ENCODE measurements at places on chromosomes 13 and 19.

GRCh38 chr19:46391296-46392251, 21.8 kb downstream of the CCDC8 start:
- no peak for DNase-seq

- DNase-seq: peak; percentile 14
Observed at GRCh38 chr19:50461066-50461875, 15.0 kb upstream of the EMC10 start.

DNA sequence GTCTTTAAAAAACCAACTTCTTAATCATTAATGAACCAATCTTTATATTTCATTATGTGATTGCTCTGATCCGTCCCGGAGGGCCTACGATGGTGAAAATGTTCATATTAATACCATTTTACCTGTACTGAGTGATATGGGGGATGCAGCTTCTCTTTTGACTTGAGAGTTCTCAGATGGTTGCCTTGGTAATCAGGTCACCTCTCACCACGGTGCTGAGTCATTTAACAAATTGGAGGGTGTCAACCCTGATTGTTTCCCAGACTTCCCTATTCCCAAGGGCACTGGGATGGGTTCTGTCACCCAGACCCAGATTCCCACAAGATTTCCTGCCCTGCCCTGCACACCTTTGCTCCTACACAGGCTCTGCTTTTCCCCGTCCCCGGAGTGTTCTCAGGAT, 128.5 kb upstream of the TMTC4 start:
- no peak for DNase-seq

- DNase-seq: no peak
Observed at GRCh38 chr13:87582399-87582798, 88.8 kb upstream of the SLITRK5 start.

DNA sequence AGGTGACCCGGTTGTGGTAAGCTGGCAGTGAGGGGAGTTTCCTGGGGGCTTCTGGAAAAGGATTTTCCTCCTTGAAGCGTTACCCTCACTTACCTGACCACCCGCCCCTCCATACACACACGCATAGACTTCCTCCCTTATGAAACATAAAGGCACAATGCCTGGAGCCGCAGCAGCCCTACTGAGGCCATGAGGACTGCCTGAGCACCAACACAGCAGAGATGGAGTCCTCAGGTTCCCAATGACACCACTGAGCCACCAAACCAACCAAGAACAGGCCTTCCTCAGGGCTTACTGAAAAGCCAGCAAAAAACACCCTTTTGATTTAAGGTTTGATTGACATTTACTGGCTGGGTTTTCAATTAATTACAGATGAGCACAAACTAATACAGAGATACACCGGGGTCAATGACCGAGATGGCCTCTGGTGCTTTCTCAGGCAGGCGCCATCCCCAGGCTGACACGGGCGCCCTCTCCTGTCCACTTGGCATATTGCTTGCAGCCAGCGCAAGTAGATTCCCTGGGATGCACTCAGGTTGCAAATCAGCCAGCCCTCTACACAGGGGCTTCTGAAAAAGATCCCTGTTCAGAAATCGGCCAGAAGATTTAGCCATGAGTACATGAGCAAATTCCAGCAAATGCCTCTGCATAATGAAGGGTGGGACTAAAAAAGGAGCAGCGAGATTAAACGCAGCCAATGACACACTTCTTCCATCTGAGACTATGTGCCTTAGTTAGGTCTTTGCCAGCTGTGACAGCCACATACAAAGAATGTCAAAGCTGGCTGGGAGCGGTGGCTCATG, 14.8 kb downstream of the OPA3 start:
- no peak for DNase-seq

GRCh38 chr13:55566334-55566733, 1574.4 kb upstream of the PRR20A start:
- no peak for DNase-seq

- DNase-seq: no peak
Observed at GRCh38 chr13:63741029-63741813, 2325.6 kb upstream of the PCDH20 start.

DNA sequence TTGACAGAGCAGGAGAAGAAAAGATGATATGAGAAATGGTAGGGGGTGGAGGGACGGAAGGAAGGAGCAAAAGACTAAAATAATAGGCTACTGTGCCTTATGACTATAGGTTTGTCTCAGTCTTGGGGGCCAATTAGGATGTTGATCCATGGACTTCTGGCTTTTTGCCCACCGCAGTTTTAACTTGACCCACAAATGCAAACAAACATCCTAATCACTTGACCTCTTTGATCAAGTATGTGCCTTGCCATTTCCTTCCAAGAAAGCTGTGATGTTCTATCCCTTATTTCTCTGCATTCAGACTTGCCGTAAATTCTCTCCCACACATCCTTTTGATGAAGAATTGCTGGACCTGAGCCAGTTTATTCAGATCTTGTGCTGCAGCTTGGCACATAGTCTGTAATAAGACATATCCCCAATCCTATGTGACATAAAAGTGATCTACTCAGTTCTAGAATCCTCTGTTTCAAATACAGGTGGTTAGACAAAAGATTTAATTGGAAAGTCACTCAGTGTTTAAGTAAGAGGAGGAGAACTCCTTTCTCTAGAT, 62.8 kb downstream of the TPT1 start:
- no peak for DNase-seq

DNA sequence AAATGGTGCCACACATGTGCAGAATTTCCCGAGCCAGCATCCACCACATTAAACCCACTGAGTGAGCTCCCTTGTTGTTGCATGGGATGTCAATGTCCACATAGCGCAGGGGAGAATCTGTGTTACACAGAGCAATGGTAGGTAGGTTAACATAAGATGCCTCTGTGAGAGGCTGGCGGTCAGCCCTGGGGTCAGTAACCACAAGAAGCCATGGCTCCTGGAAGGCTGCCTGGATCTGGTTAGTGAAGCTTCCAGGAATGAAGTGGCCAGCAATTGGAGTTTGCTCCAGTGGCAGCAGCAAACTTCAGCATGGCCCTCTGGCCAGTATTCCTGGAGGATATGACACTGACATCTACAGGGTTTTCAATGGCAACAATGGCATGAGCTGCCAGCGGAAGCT, 37.0 kb upstream of the PCDH9 start:
- DNase-seq: no peak

- no peak for DNase-seq
Observed at GRCh38 chr13:110444226-110444653, 117.3 kb downstream of the RAB20 start.

- peak; percentile 74 for DNase-seq
Observed at GRCh38 chr19:16249826-16250404, 52.2 kb downstream of the AP1M1 start.

DNA sequence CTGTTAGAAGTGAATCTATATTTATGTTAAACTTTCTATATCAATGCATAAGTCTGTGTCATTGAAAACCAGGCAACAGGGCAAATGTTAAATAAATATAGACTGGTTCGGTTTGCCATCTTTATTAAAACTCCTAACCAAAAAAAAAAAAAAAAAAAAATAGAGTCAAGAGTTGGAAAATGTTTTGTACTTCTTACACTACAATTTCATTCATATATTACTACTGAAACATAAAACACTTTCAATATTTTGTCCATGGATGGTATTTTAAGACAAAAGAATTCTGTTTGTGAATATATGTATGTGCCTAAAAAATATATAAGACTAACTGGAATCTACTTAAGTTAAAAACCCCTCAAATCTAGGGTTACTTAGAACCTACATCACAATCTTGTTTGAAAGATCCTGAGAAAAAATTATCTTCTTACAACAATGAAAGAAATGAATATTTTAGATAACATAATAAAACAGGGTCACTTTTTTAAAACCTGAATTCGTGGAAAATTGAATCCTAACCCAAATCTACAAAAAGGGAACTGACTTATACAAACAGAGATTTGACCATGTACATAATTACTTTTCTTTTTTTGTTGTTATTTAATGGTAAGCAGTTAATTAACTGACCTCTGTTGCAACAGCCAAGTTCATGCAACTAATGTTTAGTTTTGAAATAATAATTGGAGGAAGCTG, 5.1 kb downstream of the DACH1 start:
- DNase-seq: no peak

- DNase-seq: no peak
Observed at GRCh38 chr19:49217382-49217781, 59.8 kb downstream of the TRPM4 start.

GRCh38 chr19:55694656-55695491, 19.8 kb downstream of the EPN1 start:
- DNase-seq: no peak

DNA sequence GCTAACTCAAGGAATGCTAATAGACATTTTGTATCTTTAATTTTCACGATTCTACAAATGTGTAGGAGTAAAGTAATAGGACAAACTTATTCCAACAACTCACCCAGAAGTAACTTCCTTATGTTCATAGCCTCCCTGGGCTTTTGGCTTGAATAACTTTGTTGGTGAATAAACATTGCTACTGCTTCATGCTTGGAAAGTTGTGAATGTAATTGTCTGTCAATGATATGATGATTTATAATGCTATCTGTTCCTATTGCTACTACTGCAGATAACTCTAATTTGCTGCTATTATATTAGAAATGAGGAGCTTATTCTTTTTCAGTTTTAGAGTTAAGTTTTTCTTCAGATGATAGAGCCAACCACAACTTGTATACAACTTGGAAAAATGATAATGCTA, 307.7 kb downstream of the PCDH9 start:
- no peak for DNase-seq

DNA sequence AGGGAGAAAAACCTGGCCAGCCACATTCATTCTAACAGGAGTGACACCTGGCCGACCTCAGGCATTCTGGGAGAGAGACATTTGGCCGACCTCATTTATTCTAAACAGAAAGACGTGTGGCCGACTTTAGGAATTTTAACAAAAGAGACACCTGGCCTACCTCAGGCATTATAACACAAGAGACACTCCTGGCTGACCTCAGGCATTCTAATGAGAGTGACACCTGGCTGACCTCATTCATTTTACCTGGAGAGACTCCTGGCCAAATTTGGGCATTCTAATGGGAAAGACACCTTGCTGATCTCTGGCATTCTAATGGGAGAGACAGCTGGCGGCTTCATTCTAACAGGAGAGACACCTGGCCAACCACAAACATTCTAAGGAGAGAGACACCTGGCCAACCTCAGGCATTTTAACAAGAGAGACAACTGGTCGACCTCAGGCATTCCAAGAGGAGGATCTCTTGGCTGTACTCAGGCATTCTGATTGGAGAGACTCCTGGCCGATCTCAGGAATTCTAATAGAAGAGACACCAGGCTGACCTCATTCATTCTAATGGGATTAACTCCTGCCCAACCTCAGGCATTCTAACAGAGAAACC, 1353.9 kb downstream of the UQCRFS1 start:
- DNase-seq: no peak
